ENCODE measurements at places on chromosomes 5 and 9.

DNA sequence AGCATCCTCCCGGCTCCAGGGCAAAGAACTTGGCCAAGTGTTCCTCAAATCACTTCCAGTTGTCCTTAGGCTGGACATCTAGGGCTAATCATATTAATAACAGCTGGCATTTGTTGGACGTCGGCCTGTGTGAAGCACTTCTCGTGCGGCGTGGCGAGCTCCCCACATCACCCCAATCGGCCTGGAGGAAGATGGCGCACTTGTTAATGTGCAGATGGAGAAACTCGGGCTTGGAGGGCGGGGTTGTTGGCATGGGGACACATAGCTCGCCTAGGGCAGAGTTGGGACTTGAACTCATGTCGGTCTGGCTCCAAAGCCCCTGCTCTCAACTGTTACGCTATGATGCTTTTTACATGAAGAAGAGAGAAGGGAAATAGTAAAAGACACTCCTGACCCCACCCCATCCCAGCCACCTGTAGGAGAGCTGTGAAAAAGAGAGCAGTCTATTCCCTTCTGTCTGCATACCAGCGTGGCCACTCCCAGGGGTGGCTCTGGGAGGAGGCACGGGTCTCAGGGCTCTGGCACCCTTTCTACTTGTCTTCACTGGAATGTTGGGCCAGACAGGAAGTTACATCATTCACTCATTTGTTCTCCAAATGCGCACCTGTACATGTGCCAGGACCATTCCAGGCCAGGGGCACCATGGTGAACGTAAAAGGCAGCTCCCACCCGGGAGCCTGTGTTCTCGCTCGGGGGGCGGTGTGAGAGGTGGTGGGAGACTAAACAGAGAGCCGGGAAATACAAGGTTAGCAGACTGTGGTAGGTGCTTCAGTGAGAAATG lies 12.8 kb upstream of the NUP214 start:
- no peak for DNase-seq

DNA sequence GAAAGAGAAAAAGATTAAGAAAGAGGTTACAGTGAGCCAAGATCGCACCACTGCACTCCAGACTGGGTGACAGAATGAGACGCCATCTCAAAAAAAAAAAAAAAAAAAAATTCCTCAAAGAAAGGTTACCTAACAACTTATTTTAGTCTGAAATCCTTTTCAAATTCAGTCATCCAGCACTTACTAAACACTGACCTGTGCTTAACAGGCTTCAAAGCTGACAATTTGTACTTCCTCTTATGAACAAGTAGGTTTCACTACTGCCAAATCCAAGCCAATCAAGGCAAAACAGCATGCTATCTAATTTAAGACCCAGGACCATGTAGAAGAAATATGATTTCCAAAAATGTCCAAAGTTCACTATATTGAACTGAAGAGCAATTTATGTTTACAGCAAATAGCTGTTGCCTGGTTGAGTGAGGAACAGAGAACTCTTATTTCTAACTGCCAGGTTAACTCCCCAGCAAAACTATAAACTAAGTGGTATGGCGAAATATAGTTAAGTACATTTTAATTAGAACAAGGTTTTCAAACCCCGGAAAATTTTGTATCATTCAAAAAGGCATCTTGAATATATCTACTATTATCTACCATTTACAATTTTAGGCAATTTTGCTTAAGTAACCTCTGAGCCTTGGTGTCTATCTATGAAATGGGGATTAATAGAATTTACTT lies 13.4 kb downstream of the PWWP2A start:
- DNase-seq, result no peak

GRCh38 chr5:150141544-150142184 lies 14.0 kb downstream of the PDGFRB start:
- peak; percentile 86 for DNase-seq

DNA sequence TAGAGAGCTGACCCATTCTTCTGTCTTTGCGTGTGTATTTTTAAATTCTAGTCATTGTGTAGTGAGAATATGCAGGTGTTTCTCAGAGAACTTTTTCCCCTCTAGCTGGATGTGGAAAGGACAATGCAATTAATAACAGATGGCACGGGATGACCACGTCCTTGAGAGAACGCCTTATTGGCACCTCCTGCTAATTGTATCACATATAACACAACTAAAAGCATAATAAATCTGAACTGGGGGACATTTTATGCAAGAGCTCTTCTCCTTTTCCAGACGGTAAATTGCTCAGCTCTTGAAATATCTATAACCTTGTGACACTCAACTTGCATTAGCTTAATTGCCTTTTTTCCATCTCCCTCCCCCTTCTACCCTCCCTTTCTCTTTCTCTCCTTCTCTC lies 62.9 kb upstream of the IZUMO3 start:
- no peak for DNase-seq

GRCh38 chr9:92724528-92725265 lies 39.9 kb downstream of the BICD2 start:
- no peak for DNase-seq

DNA sequence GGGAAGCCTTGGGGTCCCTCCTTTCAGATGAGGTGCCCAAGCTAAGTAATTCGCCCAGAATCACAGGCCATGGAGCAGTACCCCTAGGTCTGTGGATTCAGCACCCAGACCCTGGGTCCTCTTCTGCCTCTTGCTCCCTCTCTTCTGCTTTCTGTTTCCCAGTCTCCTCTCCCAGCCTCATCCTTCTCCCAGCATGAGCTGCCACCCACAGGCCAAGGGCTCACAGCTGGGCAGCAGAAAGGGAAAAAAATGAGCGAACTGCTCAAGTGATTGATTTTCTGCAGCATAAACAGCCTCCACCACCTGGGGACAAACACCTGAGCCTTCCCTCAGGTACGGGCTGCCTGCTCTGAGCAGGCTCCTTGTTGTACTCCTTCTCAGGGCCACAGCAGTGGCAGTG lies 113.9 kb upstream of the SAP30L start:
- no peak for DNase-seq

DNA sequence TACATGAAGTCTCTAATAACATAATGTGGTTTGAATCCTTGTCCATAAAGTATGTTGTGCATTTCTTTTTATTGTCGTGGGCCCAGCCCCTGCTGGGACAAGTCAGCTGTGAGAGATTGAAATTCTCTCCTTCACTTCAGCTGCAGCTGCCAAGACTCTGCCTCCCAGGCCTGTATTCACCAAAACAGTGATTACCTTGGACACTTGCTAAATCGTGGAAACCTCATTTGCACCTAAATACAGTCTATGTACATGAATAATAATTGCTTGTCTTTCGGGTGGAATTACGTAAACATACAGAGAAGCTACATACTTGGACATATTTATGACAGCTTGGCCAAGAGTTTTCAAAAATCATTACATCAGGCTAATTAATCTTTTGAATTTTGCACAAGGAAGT lies 898.5 kb upstream of the SEMA6A start:
- DNase-seq, result no peak

DNA sequence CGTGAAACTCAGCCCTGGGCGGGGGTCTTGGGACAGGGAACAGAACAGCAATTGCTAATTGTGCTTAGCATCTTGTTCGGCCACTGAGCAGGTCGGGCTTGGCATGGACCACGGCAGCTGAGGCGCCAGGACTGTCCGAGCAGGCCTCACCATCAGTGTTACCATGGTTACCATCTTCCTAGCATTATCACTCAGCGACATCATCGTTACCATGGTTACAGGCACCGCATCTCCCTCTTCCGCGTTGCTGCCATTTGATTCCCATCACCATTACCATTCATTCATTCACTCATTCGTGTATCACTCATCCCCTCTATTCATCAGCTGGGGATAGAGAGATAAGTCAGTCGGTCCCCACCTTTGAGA lies 81.0 kb upstream of the ZBTB43 start:
- peak; percentile 30 for DNase-seq

DNA sequence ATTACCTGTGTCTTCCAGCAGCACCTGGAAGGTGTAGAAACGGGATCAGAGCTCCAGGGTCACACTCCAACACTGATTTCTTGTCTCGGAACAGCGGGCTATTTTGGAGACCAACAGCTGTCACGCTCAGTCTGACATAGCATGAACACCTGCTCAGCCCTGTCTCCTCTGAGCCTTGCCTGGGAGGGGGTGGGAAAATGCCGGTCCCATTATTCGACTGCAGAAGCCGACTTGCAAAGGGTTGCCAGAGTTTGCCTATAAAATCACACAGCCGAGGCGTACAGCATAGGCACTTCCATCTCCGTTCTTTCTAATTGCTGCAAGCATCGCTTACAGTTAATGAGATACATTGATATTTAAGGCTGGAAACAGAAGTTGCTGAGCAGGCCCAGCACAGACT lies 300.8 kb upstream of the MSX2 start:
- no peak for DNase-seq

GRCh38 chr9:81083067-81083466 lies 606.3 kb downstream of the TLE1 start:
- peak; percentile 65 for DNase-seq

DNA sequence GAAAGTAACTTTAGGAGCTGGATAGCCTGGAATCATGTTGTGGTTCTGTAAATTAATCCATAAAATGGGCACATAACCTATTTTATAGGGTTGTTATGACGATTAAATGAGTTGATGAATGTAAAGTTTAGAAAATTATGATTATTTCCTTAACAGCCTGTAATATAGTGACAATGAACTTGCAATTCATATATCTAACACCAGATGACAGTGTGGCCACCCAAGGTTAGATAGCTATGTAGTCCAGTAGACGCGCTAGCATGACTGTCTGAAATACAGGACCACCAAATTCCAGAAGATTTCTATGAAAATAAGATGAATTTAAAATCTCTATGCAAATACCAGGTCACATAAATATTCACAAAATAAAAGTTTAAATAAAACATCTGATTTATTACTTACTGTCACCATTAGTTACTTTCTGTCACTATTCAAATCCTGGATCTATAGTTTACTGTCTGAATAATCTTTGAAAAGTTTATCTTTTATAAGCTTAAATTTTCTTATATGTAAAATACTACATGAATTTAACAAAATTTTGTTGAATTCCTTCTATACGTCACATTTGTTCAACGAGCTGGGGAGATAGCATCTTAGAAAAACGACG lies 26.1 kb upstream of the MACIR start:
- DNase-seq, result peak; percentile 48

DNA sequence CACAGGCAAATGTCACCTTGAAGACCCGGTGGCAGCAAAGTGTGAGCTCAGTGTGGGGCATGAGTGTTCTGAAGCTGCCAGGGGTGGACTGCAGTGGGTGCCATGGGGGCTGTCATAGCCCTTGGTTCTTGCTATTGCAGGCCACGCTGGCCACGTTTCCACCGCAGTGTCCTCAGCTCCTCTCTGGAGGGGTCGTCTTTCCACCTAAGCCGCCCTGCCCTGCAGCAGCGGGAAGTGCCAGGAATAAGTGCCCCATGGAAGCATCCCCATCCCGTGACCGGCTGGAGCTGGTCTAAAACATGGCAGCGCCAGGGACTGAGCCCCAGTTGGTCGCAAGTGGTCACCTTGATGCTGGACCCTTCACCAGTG lies 6.9 kb downstream of the OBP2B start:
- no peak for DNase-seq

- no peak for DNase-seq
Measured at GRCh38 chr5:52710310-52710971, 77.3 kb upstream of the ITGA1 start.

- DNase-seq, result no peak
Measured at GRCh38 chr5:113632996-113633395, 119.5 kb downstream of the YTHDC2 start.

DNA sequence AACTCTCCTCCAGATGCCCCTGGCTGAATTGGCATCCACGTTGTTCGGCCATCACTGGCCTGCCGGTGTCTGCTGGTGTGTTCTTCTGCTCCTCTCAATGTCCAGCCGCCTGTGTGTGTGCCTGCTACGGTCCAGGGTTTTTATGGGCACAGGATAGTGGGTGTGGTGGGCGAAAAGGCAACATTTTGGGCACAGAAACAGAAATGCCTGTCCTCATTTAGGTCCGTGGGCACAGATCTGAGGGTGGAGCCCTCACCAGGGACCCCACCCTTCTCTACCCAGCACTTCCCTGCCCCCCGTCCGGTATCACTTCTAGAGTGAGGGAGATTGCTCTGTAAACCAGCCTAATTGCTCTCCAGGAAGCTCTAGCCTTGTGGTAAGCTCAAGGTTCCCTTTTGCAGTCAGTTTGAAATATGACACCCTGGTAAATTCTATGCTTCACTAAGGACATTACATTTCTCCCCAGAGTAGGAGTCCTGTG lies 410.1 kb downstream of the MAT2B start:
- peak; percentile 51 for DNase-seq

DNA sequence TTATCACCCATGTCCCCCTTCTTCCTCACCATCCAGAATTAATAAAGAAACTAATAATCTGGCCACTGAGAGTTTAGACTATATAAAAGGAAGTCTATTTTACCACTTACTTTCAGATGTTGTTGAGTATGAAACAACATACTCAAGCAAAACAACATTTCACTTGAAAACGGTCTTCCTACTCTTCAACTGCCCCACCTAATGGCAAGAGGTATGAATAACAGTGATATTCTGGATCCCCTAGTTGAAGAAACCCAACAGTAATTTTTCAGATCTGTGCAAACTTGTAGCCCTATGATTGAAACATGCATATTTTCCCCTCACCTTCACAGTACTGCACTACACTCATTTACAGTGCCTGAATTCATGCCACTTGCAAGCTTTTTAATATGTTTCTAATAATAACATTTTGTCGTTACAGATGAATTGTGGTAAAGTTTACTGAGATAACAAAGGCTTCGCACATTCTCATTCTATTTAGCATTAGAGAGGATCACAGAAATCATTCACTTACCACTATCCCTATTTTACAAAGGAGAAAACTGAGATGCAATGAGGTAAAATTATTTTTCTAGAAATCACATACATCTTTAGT lies 267.9 kb upstream of the PDE4D start:
- DNase-seq, result peak; percentile 32

DNA sequence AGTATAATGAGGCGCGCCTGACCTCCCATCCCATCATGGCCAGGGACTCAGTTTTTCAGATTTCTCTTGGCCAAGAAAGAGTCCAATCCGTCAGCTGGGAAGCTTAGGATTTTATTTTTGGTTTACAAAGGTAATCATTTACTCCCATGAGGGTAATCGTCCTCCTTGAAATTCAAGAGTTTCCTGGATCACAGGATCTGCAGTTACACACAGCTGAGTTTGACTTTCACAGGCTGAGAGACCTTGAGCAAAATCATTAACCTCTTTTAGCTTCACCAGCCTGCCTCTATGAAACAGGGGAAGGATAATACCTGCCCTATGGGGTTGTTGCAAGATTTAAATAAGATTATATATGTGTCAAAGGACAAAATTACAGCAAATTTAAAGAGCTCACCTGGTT lies 15.4 kb upstream of the AK3 start:
- no peak for DNase-seq

GRCh38 chr5:154743812-154744211 lies 11.4 kb upstream of the LARP1 start:
- DNase-seq, result no peak

GRCh38 chr9:613771-614347 lies 227.6 kb upstream of the DMRT1 start:
- peak; percentile 87 for DNase-seq

- no peak for DNase-seq
Measured at GRCh38 chr5:77947041-77947428, 170.9 kb upstream of the TBCA start.

DNA sequence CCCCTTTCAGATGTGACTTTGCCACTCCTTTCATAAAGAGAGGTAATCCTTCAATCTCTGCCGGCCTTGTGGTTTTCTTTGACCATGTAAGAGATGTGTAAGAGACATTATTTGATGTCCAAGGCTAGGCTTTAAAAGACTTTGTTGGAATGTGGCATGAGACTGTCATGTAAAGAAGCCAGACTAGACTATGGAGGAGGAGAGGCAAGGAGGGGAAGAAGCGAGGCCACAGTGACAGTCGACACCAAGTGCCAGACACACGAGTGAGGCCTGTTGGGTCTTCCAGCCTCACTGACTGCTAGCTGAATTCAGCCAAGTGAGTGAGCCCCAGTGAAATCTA lies 1013.3 kb downstream of the MAT2B start:
- DNase-seq, result no peak
